ENCODE measurements at places on chromosomes 3 and 15. TPM values are rescaled to one million over a fixed set of nuclear protein-coding genes. Genes with fewer than 3 reads are reported as not detected.

Gene AGBL1
- 77.9 TPM for total RNA-seq

Gene CCDC51
- total RNA-seq = 11.5 TPM

Gene TXNRD3
- total RNA-seq = 14.6 TPM

Gene SPATA12
- not detected for total RNA-seq

Gene SNTN
- not detected for total RNA-seq

DNA sequence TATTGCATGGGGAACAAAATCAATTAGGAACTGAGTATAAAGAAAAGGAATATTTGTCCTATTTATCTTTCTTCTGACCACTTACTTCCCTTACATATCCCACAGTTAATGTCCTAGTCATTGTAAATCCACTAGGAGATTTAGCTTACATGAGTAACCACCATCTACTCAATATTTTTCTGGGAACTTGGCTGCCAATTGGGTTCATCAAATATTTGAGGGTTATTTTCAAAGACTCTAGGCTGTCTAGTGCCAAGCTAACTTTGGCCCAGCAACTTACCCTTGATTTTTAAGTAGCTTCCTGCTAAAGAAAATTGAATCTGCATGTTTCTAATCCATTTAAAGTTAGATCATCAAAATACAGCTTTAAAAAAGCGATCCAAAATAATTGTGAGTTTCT lies 362.5 kb upstream of the EPHA3 start:
- DNase-seq = no peak

DNA sequence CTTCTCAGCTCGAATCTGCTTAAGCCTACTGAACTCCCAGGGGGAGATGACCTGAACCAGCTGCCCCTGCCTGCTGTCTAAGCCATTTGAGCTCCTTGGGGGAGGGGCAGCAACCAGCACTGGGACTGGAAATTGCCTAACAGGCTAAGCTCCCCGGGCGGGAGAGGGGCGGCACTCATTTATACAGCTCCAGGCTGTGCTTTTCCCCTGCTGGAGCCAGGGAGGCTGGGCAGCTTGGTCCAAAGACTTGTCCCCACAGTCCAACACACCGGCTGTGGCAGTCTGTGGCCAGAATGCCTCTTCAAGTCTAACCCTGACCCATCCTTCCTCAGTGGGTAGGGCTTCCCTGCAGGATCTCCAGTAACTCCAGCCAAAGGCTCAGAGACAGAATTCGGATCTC lies 1241.5 kb downstream of the ROBO2 start:
- no peak for DNase-seq

DNA sequence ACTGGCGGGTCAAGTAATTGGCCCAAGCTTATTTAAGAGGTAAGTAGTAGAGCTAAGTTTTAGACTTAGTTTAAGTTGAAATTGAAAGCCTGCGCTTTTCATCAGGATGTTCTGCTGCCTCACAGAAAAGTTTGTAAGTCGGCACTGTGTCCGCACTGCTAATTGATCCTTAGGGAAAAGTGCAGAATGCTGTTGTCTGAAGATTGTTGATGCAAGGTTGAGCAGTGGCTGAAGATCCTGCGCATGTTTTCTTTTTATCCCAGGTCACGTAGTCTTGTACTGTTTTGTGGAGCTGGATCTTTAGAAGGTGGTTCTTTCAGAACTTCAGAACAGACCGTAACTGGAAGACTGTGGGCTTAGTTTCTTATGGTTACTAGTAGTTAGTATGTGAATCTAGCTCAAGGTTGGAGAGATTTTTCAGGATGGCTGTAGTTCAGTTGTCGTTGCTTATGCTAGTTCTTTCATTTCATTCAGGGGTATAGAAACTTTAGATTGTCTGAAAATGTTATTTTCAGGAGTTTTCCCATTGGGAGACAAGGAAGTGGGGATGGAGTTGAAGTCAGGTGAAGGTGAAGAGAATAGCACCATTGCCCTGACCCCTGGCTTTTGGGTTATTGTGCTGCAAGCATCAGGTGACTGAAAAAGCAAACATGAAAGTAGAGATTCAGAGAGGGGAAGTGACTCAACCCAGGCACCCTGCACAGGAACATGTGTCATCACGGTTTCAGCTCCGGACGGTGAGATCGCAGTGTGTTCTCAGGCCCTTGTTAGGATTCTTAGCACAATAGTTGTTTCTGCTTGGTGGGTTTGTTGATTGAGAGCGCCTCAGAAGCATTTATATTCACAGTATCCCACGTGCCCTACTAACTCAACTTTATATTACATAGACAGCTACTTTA lies 32.8 kb downstream of the AKAP13 start:
- no peak for DNase-seq

- no peak for DNase-seq
Measured at GRCh38 chr3:127167315-127168043, 25.5 kb upstream of the PRR23E start.

DNA sequence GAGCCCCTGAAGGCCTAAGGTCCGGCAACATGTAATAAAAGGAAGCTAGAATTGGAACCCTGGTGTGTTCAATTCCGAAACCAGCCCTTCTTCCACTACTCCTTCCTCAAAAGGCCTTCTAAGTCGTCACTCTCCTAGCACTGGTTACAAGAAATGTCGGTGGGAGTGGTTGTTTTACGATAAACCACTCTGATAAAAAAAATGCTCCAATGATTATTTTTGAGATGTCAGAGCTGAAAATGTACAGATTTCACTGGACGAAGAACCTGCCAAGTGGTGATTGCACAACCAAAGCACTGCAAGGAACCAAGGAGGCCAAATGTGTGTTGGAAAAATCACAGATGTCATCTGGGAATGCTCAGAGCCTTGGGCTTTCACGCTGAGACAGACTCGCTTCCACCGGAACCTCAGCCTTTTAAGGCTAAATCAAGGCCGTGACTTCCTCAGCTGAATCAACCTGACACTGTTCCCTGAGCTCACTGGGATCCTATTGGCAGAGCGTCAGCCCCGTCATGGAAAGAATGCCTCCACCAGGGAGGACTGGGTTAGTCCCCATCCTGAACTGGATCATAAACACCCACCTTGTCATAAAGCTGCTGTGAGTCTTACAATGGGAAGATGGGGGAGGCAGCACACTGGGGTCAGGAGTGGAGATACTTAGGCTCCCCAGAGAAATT lies 108.1 kb upstream of the THBS1 start:
- peak; percentile 95 for DNase-seq

GRCh38 chr3:39205919-39206516 lies 13.6 kb upstream of the XIRP1 start:
- no peak for DNase-seq

- DNase-seq = peak; percentile 53
Measured at GRCh38 chr3:107938143-107938542, 152.7 kb downstream of the CD47 start.
